HAP-1 (cell line): ENCODE measurements at places on chromosomes 1 and 21.

GRCh38 chr1:216502528-216503162, 79.4 kb upstream of the USH2A start:
- DNase-seq, result no peak

DNA sequence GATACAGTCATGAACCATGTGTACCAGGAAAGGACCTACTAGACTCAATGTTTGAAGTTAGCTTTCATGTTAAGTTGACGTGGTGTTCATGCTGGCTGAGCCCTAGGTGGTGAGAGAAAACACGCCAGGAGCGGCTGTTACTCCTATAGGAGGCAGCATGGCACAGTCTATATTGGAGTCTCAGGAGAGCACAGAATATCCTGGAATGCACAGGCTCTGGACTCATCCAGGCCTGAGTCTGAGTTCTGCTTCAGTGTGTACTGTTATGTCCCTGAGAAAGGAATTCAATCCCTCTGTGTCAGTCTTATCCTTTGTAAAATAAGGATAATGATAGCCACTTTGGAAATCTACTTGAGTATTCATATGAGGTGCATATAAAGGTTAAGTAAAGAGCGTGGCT, 41.2 kb downstream of the DPT start:
- no peak for DNase-seq

- no peak for DNase-seq
Observed at GRCh38 chr21:46081022-46081861, 16.7 kb upstream of the COL6A2 start.

GRCh38 chr1:209397371-209397770, 186.1 kb upstream of the CAMK1G start:
- no peak for DNase-seq
